ENCODE measurements at places on chromosomes 12 and 14.

DNA sequence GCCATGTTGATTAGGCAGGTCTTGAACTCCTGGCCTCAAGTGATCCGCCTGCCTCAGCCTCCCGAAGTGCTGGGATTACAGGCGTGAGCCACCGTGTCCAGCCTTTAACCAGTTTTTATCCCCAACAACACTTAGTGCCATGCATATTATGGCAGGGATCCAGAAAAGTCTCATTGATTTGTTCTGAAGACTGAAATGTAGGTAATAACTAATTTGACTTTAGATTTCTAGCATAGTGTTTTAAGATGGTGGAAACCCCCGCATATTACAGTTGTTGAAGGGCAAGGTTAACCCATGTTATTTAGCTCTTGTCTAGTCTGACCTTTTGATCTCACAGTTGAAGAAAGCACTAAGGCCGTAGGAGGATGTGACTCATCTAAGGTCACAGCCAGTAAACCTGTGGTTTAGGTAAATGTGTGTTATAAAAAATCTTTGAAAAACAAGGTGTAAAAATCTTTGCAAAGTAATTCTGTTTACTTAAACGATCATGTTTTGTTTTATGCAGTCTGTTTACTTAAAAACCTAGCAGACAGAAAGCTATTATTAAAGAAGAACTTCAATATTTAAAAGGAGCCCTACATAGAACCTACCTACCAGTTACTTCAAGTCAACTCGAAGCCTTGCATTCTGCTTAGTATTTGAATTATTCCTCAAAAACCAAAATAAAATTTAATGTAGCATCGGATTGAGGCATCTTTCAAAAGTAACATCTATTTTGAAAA lies 24.8 kb downstream of the BICDL1 start:
- no peak for DNase-seq

DNA sequence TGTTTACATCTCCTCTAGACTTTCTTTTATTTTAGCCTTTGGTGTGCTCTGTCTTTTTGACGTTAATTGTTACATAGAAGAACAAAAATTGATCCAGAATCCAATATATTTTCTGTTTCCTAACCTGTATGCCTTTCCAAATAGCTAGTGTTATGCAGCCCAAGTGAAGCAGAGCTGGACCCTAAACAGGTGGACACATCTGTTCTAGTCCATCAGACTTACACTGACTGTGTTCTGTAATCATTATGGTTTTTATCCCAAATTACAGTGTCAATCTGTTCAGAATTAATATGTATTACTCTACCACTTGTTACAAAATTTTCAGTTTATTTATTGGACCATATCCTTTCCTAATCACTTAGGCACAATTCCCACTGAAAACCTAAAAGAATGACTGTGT lies 176.8 kb upstream of the FOXG1 start:
- DNase-seq, result no peak

DNA sequence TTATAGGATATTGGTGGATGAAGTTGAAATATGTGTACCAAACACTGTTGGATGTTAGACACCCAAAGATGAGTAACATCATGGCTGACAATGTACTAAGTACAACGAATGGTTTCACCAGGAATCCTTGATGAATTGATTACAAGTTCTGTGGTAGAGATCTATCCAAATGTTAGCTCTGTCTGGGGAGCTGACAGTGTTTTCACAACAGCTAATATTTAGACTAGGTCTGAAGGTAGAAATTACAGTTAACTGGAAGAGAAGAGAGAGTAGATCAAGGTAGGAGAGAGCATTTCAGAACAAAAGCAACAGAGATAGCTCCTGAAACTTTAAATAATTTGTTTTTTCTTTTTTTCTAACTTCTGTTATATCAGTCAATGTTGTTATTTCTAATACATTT lies 44.9 kb downstream of the DERA start:
- DNase-seq, result no peak

- no peak for DNase-seq
Observed at GRCh38 chr12:115918763-115919162, 358.7 kb downstream of the MED13L start.

GRCh38 chr12:65051218-65051617 lies 69.9 kb downstream of the WIF1 start:
- DNase-seq, result no peak

- no peak for DNase-seq
Observed at GRCh38 chr14:75010472-75011093, 7.9 kb downstream of the EIF2B2 start.

- DNase-seq, result no peak
Observed at GRCh38 chr12:65827827-65828231, 3.5 kb downstream of the HMGA2 start.

DNA sequence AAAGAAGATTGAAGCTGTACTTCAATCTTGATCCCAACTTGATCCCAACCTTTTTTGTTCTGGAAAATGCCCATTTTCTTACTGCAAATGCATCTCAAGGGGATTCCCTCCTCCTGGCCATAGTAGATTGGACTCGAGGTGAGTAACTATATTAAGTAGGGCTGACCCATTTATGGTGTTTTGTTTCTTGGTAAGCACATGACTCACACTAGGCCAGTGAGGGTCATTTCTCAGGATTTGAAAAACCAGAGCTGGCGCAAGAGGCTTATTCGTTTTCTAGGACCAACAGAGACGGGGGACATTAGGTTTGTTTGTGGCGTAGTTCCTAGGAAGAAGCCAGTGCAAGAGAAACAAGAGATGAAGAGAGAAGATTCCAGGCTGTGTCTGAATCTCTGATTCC lies 51.4 kb downstream of the MRPL42 start:
- no peak for DNase-seq

DNA sequence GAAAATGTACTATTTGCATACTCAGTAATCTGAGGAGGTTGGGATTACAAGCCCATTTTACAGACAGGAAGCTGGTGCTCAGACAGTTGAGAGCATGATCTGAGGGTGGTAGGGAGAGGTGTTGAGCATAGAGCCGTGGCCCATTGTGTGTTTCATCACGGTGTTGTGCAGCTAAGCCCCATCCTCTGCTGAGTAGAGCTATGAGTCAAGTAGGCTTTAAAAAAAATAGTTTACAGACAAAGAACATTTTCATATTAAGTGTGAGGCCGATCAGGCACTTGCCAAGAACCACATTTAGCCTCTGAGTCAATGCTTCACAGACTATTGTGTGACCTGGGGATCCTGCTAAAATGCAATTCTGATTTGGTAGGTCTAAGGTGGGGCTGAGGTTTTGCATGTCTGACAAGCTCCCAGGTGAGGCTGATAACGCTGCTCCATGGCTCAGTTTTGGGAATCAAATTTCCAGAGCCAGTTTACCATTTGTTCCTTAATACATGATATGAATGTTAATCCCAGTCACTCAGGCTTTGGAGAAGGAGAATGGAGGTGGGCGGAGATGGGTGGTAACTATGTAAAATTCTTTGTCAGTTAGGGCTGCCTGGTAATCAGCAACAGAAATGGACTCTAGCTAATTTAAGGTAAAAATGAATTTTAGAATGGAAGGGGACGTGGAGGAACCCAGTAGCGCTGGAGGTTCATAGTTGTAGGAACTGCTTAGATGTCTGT lies 22.2 kb downstream of the ZNF664 start:
- no peak for DNase-seq

DNA sequence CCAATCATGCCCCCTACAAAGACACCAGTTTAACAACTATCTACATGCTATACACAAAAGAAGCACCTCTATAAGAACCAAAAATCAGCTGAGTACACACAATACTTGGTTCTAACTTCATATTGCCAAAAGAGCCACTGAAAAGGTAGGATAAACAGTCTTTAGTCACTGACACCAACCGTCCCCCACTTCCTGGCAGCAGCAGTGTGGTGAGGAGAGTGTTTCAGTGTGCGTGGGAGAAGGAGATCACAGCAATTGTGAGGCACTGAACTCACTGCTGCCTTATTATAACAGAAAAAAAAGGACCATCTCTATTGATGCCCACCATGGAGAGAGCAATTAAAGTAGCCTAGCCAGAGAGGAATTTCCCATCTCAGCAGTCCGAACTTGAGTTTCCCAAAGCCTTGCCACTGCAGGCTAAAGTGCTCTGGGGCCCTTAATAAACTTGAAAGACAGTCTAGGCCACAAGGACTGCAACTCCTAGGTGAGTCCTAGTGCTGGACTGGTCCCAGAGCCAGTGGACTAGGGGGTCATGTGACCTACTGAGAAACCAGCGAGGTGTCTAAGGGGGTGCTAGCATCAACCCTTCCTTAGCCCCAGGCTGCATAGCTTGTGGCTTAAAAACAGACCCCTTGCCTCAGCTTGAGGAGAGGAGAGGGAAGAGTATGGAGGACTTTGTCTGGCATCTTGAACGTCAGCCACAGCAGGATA lies 37.1 kb upstream of the LMNTD1 start:
- no peak for DNase-seq

DNA sequence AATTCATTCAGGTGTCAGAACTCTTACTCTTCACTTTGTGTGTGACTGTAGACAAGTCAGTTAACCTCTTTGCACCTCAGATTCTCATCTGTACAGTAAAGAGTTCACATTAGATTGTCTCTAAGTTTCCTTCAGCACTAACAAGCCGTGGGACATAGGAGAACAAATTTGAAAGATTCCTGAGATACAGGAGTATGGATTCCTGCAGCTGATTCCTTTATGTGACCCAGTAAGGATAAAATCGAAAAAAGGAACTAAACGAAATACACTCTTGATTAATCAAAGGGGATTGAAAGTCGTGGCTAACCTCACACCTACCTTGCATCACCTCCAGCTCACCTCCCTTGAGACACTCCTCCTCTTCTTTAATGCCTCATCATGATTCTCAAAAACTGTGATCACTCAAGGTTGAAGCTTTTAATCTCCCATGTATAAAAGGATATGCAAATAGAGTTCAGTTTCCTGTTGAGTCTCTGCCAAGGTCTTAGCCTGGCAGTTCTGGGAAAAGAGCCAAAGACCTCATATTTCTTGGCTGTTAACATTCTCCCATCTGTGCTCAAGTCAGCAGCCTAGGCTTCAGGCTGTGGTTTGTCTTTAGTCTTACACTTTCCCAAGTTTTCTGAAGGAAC lies 156.6 kb downstream of the DAD1 start:
- DNase-seq, result no peak

- DNase-seq, result peak; percentile 45
Observed at GRCh38 chr14:50013198-50013918, 103.0 kb downstream of the VCPKMT start.

DNA sequence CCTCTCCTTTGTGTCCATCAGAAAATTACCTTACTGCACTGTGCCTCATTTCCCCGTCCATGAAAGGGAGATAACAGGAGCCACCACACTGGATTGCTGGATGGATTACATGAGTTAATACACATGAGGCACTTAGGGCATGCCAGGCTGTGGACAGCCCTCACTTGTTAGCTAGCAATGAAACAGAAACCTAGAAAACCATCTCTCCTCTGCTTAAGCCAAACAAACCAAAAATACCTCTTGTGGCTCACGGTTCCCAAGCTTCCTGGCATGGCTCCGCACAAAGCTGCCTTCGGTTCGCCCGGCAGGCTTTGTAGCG lies 660 bp upstream of the HCFC2 start:
- DNase-seq, result no peak

- no peak for DNase-seq
Observed at GRCh38 chr12:103517161-103517560, 21.4 kb upstream of the C12orf42 start.

GRCh38 chr14:60989599-60989998 lies 8.6 kb downstream of the SLC38A6 start:
- DNase-seq, result no peak

- no peak for DNase-seq
Observed at GRCh38 chr12:94994312-94994711, 9.2 kb downstream of the NDUFA12 start.

GRCh38 chr12:132056320-132056719 lies 87.8 kb downstream of the DDX51 start:
- DNase-seq, result no peak

GRCh38 chr12:5619628-5620027 lies 187.7 kb downstream of the NTF3 start:
- no peak for DNase-seq

GRCh38 chr12:89239534-89239933 lies 112.8 kb downstream of the DUSP6 start:
- no peak for DNase-seq

- no peak for DNase-seq
Observed at GRCh38 chr12:92297932-92298696, 152.5 kb upstream of the BTG1 start.

DNA sequence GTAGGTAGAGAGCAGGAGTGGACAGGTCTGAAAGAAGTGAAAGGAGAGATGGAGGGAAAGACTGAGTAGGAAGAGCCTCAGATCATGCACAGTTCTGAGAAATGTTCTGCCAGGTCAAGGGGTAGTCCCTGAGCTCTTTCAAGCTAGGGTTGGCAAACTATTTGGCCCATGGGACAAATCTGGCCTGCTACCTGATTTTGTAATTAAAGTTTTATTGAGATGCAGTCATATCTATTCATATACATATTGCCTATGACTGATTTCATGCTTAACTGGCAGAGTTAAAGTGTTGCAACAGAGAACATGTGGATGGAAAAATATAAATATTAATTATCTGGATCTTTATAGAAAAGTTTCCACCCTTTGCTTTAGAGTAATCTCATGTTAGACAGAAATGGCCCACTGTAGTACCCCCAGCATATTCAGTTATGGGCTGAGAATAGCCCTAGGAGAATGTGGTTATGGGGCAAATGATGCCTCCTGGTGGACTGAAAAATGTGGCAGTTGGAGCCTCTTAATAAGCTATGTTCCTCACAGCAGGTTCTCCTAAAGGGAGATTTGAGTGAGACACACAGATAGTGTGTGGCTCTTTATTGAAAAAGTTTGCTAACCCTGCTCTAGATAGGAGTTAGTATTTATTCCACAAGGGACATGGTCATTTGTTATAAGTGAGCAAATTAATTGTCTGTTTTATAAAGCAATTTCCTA lies 476.9 kb downstream of the LRIG3 start:
- DNase-seq, result no peak
